ENCODE measurements at places on chromosomes 2 and 18.
A peak's percentile ranks its signal among the peaks of the same experiment; 100 is the strongest.

DNA sequence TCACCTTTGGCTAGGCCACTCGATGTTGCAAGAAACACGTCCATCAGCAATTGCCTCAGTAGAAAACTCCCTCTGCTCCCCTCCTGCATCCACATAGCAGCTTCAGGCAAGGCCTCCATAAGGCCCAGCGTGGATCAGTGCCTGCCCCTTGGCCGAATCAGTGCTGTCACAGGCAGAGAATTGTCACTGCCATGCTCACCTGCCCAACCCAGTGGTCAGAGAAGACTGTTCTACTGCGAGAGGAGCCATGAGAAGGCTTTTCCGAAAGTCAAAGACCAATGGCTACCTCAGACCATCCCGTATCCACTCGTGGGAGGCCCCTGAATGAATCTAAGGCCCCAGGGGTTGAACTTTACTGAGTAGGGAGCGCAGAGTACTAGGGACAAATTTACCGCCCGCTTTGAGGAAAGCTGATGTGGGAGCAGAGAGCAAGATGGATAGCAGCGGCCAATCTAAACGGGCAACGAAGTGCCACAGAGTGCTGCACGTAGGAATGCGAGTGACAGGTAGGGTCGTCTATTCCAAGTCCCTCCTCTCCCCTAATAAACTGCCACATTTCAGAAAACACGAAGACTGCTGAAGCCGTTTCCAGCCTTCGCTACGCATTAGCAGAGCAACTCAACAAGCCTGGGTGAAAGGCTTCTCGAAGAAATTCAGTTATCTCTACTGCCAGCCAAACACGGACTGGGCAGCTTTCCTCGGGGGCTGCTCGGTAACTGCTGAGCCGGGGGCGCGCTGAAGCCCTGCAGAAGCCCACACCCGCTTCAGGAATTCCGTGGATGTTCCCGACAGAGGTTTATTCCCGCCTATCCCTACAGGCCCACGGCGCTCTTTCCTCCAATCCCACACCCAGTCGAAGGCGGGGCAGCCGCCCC is 968 bp upstream of the RALBP1 start:
- DNase-seq: no peak

GRCh38 chr2:150847578-150847977 is 360.1 kb upstream of the RND3 start:
- no peak for DNase-seq

DNA sequence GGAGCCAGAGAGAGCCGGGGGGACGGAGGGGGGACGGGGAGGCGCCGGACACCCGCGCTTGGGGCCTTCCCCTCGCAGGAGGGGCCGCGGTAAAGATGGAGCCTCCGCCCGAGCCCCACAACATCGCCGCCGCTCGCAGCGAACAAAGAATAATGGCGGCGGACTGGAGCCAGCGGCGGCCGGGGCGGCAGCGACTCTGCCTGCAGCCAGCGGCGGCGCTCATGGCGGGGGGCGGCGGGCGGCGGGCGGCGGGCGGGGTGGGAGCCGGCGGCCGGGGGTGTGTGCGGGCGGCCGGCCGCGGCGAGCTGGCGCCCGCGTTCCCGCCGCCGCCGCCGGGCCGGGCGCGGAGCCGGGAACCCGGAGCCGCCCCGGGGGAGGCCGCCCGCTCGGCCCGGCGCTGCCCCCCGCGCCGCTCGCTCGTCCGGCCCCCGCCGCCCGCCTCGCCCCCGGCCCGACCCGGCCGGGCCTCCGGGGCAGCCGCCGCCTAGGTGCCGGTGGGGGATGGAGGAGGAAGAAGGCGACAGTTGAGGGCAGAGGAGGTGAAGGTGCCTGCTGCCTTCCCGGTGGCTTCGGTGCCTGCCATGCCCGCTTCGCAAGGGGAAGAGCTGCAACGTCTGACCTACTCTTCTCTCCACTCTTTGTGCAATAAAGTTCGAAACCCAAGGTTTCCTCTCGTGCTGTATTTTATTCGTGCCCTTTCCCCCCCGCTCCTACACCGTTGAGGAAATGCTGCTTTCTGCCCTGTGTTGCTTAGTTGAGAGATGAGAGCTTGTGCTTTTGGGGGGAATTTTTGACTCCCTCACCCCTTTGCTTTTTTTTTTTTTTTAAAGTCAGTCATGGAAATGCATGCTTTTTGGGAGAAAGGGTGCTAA is 634 bp downstream of the CREB1 start:
- DNase-seq: peak; percentile 65

DNA sequence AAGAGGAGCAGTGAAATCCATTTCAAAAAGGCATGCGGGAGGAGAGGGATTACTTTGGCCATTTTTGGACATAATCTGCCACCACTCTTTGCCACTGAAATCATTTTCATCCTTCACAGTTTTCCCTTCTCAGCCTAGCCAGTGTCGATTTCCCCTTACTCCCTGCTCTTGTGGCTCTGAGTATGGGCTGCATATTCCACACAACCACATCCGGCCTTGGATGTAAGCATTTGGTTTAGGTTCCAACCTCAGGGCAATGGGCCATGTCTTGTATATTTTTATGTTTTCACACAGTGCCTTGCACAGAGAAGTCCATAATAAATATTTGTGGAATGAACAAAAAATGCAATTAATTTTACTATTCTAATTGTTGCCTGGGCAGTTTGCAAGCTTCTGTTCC is 7.7 kb upstream of the SERPINE2 start:
- DNase-seq: no peak

- no peak for DNase-seq
Measured at GRCh38 chr2:23579674-23580073, 194.7 kb downstream of the KLHL29 start.

DNA sequence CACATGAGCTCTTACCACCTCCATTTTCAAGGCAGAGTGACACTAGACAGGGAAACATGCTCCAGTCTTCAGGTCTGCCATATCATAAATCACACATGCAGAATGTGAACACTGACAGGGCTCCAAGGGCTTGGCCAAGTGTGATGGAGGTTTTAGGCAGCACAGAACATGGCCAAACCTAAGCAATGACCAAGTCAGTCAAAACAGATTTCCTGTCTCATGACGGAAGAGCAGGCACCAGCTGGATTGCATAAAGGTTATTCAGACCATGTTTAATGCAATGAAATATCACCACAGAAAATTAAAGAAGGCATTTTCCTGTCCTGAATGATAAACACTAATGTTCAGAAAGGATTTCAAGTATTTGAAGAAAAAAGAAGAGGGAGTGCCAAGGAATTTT is 72.5 kb downstream of the SUMO1 start:
- no peak for DNase-seq

DNA sequence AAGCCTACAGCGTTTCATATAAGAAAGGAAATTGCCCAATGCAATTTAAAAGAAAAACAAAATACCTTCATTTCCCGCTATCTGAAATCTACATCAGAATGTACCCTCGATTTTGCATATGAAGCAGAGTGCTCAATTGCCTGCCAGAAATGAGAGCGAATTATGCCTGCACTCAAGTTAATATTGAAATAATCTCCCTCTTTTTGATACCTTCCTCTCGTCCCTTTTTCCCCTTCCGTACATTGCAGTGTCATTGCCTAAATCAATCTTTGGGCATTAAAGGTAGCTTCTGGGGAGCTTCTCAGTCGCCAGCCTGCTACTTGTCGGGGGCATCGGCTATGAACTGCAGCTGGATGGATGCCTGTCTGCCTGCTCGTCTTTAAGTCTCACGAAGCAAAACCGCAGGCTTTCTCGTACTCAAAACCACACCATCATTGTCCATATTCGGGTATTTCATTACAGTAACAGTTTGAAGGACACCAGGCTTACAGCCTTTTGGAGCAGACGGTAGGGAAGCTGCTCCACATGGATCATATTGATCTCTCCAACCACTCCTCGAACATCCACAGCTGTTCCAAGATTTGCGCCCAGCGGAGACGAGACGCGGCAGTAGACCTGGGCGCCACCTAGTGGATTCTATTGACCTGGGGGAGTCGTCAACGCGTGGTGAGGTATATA is 64.0 kb upstream of the HNRNPA3 start:
- DNase-seq: peak; percentile 77

DNA sequence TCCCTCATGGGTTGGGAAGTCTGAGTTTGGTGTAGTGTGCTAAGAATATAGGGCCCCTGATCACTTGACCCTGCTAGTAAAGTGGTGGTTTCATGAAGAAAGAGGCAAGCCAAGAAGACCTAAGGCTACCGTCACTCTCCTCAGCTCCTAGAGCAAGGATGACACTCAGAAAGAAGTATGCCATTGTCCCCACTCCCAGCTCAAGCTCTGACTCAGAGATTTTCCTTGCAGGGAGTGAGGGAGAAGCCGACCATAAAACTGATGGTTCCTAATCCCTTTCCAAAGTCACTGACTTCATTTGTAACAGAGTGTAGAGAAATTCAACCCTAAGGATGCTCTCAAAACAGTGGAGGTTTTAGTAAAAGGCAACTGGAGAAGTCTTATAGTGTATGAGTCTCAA is 80.9 kb downstream of the ICA1L start:
- DNase-seq: no peak

DNA sequence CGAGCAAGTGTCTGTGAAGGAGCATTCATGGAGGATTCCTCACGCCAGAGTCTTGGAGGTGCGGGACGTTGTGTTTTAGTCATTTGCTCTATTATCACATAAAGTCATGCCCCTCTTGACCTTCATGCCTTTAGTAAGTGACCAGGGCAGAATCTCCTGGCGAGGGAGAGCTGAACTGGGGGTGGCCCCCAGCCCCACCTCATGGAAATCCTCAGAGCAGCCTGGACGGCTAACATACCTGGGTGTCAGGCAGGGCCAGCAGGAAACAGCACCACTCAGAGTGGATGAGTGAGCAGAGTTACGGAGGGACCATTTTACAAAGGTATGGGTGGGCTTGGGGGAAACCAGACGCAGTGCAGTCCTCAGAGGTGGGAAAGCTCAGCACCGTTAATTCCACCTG is 56.1 kb downstream of the MCFD2 start:
- DNase-seq: no peak
